ENCODE measurements at places on chromosomes 11 and 22.

- DNase-seq = no peak
These were observed 2.0 kb upstream of the KDELR3 start for GRCh38 chr22:38465673-38466490.

DNA sequence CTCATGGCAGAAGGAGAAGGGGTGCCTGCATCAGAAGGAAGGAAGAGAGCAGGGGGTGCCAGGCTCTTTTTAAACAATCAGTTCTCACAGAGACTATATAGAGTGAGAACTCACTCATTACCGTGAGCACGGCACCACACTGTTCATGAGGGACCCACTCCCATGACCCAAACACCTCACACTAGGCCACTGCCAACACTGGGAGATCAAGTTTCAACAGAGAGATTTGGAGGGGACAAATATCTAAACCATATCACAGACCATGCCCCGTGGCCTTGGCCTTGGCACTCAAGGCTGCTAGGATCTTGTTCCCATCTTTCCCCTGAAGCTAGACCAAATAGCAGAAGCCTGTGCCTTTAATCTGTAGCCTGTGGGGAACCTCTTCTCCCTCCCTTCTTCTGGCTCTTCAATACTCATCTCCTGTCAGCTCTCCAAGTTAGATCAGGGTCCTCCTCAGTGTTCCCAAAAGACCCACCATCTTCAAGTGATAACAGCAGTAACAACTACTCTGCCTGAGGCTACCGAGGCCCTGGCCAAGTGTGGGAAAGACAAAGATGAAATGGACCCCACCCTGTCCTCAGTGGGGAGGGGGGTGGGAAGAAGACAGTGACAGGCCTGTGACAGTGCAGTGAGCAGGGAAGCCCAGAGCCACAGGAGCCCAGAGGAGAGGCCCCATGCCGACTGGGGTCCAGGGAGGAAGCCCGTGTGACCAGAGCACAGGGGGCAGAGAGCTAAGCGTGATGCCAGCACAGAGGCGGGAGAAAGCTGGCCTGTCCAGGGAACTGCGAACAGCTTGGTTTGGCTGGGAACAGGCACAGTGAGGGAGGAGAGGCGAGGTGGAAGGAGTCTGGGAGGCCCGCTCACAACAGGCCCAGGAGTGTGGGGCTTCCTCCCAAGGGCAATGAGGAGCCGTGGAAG lies 72.6 kb downstream of the MYO7A start:
- DNase-seq = no peak

DNA sequence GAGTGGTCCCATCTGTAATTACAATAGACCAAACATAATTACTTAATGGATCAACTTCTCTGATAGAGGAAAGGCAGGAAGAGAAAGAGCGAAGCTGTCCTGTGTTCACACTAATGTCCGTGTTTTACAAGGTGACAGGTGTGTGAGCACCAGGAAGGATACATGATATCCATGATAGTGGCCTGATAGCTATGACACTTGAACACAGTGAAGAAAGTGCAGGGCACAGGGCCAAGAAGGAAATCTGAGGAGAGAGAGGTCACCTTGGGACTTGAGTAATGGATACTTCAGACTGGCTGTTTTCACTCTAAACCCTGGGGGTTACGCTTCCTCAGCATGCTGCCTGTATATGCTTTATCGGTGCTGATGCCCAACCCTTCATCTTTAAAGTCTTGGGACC lies 29.4 kb downstream of the TUB start:
- DNase-seq = no peak

GRCh38 chr11:1546077-1546535 lies 26.0 kb downstream of the DUSP8 start:
- DNase-seq = no peak

GRCh38 chr11:6390718-6391469 lies 620 bp downstream of the SMPD1 start:
- no peak for DNase-seq

Measured in activated T-helper 1 cell treated with Interleukin-2 at 50 U/mL for 16 hours (primary cell).